ENCODE measurements at places on chromosomes 3 and 15.

DNA sequence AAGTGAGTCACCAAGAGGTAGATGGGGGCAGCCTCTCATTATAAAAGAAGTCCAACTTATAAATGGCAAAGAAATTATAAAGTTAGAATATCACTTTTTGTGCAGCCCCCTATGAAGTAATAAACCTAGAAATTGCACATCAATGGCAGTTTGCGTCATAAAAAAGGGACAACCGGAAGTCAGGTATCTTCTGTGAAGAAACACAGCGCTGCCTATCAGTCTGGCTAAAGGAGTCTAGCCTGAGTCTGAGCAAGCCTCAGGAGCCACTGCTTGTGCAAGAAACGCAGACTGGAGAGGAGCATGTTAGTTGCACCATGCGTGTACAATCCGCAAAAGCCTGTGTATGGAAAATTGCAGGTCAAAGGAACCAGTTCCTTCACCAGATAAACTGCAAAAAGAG, 178.4 kb downstream of the ARRDC4 start:
- no peak for DNase-seq

DNA sequence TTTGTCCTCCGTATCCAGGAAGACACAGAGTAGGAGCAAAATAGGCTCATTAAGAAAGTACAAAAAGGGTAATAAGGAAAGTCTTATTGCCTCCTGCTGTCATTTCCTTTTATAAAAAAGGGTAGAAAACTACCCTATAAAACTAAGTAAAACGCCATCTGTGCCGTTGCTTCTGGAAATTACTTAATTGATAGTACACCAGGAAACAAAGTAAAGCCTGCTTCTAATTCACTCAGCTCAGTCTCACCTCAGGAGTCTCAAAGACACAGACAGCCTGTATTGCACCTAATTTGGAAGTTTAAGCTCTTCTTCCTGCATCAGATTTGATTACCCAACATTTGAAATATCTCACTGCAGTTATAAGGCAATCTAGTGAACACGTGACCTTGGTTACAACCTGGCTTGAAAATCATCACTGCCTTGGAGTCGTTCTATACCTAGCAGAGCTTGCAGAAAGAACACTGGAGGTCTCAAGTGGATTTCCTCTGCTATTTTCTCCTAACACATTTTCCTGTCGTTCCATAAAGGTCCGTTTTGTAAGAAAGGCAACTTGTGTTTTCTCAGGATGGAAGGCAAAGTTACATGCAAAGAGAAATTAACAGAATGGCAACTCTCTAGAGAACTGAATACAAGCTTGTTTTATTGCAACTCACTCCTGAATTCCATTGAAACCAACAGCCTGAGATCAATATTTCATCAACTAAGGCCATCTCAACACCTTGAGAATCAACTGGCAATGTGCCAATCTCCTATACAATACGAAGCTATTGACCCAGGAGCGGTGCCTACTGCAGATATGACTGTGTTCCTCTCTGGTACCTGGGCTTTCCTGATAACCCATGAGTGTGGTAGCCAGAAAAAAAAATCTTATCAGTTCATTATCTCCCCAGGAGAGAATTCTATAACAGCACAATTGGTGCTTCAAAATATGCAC, 203.3 kb upstream of the LMCD1 start:
- DNase-seq = no peak

- no peak for DNase-seq
These were observed 118.0 kb upstream of the C3orf80 start for GRCh38 chr3:160106905-160107861.

DNA sequence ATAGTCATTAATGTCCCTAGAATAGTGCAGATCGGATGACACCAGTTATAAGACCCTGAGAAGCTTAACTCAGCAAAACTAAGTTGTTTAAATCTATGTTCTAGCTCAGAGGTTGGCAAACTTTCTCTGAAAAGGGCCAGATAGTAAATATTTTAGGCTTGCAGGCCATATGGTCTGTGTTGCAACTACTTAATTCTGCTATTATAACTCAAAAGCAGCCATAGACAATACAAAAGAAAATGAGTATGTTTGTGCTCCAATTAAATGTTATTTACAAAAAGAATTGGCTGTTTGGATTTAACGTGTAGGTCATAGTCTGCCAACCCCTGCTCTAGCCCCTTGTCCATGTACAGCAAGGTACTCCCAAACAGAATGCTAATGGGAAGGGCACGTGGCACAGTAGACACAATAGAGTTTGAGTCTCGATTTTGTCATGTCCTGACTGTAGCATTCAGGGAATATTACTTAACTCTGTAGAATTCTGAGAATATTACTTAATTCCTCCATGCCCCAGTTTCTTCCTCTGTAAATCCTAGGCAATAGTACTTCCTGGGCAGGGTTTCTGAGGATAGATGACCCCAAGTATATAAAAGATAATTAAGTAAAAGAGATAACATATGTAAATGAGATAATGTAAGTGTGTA, 70.5 kb upstream of the ATP2C1 start:
- DNase-seq = no peak

GRCh38 chr3:115784739-115785536, 161.6 kb downstream of the GAP43 start:
- no peak for DNase-seq

- no peak for DNase-seq
These were observed 23.1 kb downstream of the SQOR start for GRCh38 chr15:45657764-45658545.

DNA sequence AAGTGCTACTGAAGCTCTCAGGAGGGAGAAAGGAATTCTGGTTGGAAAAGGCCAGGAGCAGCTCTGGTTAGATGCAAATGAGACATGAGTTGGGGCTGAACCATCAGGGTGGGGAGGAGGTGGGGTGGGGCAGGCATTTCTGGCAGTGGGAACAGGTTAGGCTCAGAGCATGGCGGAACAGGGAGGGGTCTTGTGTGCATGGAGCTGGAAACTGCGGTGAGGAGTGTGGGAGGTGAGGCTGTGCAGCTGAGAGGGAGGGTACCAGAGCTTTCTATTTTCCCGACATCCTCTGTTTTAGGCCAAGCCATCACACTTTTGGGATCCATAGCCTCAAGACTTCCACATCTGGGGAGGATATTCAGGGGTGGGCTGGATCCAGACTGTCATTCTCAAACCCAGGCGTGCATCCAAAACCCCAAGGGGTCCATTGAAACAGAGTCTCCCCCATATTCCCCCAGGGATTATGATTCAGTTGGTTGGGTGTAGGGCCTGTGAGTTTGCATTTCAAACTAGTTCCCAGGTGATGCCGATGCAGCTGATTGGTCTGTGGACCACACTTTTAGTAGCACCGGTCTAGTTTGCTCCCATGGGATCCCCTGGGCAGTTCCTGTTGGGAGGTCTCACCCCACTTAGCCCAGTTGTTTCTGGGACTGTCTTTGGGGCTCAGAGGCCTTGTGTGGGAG, 100.9 kb upstream of the TLE3 start:
- DNase-seq = no peak

- DNase-seq = no peak
These were observed 41.3 kb upstream of the SLC22A13 start for GRCh38 chr3:38224357-38224756.

DNA sequence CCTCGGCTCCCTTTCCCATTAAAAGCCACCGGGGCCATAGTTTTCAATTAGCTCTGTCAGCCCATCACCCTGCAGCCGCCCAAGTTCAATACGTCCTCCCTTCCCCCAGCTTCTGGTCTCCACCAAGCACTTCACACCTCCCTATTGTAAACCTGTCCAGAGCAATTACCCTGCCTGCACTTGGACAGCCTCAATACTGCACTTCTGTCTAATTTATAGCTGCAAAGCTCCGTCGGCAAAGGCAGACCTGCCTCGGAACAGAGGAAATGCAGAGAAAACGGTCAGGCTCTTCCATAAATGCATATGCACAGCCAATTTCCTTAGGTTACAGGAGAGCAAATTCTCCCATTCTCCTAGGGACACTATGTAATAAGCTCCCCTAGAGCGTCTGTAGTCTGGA, 21.9 kb downstream of the LRIG1 start:
- no peak for DNase-seq

GRCh38 chr3:88137836-88138235, 11.9 kb upstream of the C3orf38 start:
- DNase-seq = no peak

DNA sequence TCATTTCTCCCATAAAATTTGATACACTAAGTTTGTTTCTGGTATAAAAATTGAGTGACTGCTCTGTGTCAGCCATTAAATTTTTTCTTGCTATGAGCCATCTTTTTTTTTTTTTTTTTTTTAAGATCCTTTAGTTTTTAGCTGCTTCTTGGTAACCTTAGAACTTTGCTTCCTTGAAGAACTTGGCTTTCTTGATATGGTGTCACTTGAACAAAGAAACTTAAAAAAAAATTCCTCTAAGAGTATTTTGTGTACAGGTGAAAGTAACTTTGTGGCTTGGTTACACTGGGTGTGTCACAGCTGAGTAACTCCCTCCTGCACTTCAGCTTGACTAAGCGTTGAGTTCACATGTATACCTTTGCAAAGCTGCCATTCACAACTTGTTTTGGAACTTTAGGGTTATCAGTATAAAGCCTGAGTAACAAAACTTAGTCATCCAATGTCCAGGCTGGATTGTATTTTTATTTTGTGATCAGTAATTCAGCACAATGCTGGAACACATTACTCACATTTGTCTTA, 6.5 kb downstream of the CHD2 start:
- DNase-seq = no peak

GRCh38 chr3:170109579-170110293, 71.8 kb downstream of the PHC3 start:
- DNase-seq = no peak

DNA sequence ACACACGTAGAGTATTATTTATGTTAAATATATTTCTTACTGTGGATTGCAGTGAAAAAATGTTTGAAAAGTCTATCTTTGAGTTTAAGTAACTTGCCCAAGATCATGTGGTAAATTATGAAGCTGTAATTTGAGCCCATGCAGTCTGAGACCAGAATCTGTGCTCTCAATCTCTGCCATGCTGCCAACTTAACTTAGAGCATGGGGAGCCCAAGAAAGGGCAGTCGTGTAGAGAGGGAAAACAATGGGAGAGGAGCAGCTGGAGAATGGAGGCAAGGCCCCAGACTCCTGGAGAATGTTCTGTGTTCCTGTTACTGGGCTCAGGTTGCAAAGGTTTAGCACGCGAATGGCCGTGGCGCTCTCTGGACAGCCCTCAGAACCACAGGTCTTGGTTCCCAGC, 311.6 kb upstream of the RASGRP1 start:
- DNase-seq = no peak

DNA sequence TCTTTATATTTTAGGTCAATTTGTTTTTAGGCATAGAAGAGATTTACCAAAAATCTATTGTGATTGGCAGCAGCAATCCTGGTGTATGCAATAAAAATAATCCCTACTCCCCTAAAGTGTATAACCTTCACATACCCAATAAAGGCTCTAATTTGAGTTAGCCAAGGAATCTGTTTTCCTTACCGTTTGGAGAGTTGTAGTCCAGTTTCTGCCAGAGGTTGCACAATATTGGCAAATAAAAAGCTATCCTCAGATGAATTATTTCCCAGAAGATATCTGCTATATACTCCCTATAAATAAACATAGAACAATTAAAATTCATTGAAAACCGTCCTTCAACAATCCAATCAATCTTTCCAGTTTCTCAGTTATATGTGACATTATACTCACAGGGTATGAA, 31.1 kb downstream of the ACKR4 start:
- DNase-seq = no peak

DNA sequence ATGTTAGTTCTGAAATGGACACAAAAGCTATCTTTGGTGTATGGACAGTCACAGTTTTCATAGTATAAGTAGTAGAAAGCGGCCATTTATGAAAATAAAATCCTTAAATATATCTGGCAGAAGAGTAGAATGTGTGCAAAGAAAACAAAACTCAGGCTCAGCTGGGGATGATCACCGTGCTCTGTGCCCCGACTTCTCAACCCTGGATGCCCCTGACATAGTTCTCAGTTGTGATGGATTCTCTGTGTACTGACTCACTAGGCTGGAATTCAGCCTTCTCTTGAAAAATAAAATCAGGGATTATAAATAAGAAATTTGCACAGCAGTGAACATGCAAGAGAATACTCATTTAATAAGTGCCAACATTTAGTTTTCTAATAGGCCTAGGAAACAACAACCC, 925.1 kb upstream of the NR2F2 start:
- DNase-seq = no peak

- DNase-seq = no peak
These were observed 5.9 kb upstream of the TMEM44 start for GRCh38 chr3:194638991-194639605.

GRCh38 chr15:63913786-63914315, 80.1 kb upstream of the HERC1 start:
- DNase-seq = no peak

- no peak for DNase-seq
These were observed 49.1 kb upstream of the SATB1 start for GRCh38 chr3:18474202-18474601.

- no peak for DNase-seq
These were observed 55.0 kb downstream of the LRRC49 start for GRCh38 chr15:70947351-70948335.

DNA sequence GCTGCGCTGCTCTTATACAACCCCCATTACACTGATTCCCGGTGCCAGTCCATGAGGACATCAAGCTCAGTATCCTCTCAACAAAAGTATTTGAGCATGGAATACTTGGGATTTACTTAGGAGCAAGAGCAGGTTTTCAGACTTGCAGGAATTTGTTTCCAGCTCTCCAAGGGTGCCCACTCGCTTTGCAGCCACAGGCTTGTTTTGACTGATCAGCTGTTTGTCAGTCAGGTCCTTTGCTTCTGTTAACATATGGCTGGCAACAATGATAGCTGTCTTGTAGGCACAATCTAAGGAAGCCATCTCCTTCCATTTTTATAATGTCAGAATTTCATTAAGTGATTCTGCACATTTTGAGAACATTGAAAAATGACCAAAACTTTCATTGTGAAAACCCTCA, 38.2 kb upstream of the MCF2L2 start:
- DNase-seq = no peak

- DNase-seq = no peak
These were observed 108.9 kb upstream of the TSC22D2 start for GRCh38 chr3:150299201-150299600.

DNA sequence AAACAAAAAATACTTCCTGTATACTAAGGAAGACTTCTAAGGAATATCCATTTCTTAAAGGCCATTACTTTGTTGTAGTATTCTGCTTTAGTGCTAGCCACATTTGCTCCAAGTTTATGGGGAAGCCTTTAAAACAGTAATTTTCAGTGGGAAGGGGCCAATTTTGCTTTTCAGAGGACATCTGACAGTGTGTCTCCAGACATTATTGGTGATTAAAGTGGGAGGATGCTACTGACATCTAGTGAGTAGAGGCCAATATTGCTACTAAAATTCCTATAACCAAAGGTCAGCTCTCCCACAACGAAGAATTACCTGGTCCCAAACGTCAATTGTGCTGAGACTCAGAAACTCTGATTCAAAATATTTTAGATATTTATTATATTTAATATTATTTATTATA, 24.8 kb downstream of the SLC28A2 start:
- DNase-seq = no peak

DNA sequence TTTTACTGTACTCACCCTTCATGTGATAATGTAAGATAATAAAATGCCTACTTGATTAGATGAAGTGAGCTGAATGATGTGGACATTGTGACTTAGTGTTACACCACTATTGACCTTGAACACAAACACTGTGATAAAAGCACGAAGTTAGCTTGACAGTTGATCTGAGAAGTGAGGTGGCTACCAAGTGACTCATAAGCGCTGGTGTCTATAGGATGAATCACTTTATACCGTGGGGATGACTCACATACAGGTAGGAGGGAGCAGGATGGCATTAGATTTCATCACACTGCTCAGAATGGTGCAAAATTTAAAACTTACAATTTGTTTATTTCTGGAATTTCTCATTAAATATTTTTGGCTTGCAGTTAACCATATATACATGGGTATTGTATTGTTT, 174.7 kb upstream of the CNTN3 start:
- no peak for DNase-seq

GRCh38 chr3:25594007-25594502, 70.7 kb downstream of the TOP2B start:
- no peak for DNase-seq

Measured in stimulated activated CD8-positive, alpha-beta memory T cell treated with anti-CD3 and anti-CD28 coated beads, Interleukin-15, amount 100 ng/mL, for 24 hours (primary cell).